Kidney (tissue), 22 donors: ENCODE measurements at places on chromosomes 6 and 20. TPM values are rescaled to one million over a fixed set of nuclear protein-coding genes. Genes with fewer than 3 reads are reported as not detected.

DNA sequence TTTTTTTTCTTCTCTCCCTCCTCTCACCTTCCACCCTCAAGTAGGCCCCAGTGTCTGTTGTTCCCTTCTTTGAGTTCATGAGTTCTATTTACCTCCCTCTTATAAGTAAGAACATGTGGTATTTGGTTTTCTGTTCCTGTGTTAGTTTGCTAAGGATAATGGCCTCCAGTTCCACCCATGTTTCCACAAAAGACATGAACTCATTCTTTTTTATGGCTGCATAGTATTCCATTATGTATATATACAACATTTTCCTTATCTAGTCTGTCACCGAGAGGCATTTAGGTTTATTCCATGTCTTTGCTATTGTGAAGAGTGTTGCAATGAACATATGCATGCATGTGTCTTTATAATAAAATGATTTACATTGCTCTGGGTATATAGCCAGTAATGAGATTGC is 147.9 kb downstream of the PDE7B start:
- DNase-seq: no peak

DNA sequence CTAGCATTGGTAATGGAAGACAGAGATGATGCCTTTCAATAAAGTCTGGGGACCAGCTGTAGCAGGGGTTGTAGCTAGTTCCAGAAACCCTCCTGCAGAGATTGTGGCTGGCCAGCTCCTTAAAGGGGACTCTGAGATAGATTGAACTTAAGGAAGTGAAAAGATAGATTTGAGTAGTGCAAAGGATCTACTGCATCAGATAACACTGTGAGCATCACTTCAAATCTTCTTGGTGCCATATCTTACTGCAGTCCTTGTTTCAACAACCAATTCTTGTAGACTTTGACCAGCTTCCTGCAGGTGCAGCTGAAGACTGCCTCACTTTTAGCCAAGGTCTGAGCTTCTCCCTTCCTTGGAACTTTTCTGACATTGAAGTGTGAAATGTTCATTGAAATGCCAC is 14.8 kb upstream of the CEP162 start:
- no peak for DNase-seq

GRCh38 chr6:33869826-33870423 is 66.1 kb upstream of the MLN start:
- DNase-seq: peak; percentile 20

Gene FABP7
- polyA plus RNA-seq: not detected

DNA sequence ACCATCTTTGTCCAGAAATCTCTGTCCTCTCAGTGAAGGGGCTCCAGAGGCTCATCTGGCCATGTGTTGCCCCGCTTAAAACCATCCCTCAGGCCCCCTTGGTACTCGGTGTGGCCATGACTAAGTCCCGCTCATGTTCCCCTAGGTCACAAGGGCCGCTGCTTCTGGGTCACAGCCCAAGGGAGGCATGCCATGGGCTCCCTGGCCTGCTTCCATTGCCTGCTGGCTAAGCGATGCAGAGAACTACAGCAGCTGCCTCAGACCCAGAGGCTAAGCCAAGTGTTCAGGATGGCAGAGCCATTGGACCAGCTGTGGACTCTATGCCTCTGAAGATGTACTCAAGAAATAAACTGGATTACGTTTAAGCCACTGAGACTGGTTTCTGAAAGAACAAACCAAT is 95.5 kb downstream of the ZFP64 start:
- no peak for DNase-seq

Gene ULBP2
- 2.5 TPM for polyA plus RNA-seq

DNA sequence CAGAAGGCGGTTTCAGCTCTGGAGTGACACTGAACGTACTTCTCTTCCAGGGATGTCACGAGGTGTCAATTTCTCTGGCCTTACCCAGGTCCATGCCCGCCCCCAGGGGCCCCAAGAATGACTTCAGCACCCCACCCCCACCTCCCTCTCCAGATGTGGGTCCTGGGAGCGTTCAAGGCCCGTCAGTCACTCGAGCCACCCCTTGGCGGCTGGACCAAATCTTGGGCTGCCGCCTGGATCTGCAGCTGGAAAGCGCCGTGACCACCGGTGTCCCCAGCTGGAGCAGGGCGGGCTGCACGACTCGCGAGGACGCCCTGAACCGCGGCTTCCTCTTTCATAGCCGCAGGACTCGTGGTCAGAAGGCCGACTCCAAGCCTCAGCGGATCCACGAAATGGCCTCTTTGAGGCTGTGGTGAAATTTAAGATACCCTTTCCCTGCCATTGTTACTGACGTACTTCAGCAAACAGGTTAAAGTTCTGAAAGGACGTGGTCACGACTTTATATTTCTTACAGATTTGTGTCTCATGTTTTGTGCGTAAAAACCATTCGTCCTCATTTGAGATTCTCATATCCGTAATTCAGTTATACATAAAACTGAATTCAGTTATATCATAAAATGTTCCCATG is 29.3 kb downstream of the TRIM38 start:
- peak; percentile 82 for DNase-seq

GRCh38 chr6:45494416-45495135 is 116.8 kb upstream of the SUPT3H start:
- no peak for DNase-seq

- no peak for DNase-seq
Measured at GRCh38 chr6:93081901-93082300, 337.5 kb downstream of the EPHA7 start.

GRCh38 chr6:17226786-17227233 is 54.4 kb upstream of the RBM24 start:
- DNase-seq: no peak

DNA sequence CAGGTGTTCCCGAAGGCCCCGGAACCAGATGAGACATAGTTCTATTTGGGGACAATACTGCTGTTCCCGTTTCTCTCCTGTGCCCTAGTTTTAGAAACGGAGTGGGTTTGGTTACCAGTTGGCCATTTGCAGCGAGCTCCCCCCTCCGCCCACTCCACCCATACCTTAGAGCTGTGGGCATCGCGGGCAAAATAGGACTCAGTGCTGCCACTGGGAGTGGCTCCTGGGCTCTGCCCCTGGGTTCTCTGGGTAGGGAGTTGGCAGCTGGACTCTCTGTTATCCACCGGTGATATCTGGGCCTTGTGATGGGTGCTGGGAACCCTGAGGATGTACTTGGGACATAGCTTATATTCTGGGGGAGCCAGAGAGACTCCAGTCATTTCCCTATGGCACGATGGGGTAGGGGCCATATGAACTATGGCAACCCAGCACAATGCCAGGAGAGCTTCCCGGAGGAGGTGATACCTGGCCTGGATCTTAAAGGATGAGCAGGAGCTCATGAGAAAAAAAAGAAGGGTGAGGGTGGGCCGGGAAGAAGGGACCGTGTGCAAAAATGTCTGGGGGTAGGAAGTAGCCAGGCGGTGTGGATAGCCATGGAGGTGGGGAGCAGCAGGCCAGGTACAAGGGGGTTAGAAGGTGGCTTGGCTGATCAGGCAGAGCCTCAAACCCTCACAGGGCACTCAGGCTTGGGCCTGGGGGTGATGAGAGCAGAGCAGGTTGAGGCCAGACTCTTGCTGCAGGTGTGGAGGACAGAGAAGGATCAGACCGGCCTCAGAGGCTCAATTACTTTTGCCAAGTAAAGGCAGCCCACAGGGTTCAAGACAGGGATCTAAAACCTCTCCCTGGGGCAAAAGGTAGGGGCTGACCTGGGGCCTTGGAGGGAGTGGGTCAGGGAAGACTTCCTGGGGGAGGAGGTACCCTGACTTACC is 9.6 kb downstream of the SRC start:
- DNase-seq: no peak

GRCh38 chr6:56655249-56655648 is 12.6 kb upstream of the DST start:
- DNase-seq: no peak

DNA sequence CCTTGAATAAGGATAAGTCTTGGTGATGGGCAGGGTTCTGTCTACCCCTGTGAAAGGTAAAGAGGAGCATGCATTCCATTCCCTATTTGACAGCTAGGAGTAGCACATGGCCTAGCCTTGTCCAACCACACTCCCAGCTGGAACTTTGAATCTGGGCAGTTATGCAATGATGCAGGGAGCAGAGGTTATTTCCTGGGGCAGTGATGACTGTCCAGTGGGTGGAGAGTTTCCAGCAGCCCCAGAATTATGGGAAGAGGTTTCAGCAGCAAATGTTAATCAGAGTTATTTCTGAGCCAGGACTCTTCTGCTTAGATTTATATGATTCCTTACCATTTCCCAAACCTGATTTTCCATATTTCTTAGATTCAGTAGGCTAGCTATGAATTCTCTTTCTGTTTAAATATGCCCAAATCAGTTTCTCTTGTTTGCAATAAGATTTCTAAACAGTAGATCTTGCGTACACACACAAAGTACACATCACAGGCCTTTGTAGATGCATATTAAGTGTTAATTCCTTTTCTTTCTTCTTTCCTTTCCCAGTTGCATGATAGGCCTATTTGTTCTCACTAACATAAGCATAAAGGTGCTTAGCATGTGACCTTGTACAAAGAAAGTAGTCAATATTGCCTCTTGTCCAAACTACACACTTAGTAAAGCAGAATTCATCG is 17.3 kb upstream of the TXLNB start:
- no peak for DNase-seq

GRCh38 chr6:41680182-41680965 is 42.1 kb downstream of the MDFI start:
- DNase-seq: no peak

Gene C4B
- 578 TPM for polyA plus RNA-seq

DNA sequence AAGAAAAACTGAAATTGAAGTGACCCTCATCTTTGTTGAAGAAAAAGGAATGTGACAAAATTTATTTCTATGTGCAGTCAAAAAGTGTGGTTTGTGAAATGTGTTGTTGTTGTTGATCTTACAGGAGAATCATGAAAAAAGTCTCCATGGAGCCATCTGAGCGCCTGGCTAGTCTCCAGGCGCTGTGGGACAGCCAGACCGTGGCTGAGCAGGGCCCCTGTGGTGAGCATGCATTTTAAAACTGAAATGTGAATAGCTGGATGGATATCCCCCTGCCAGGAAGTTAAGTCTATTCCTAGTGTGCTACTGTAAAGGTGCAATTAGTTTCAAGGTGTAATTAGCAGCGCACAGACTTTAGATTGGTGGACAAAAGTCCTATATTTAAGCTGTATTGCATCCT is 170.6 kb downstream of the CARMIL1 start:
- DNase-seq: no peak
